SK-N-SH (cell line): ENCODE measurements at places on chromosomes 7 and 10.

GRCh38 chr7:17472939-17473338 is 174.5 kb downstream of the AHR start:
- no peak for DNase-seq

DNA sequence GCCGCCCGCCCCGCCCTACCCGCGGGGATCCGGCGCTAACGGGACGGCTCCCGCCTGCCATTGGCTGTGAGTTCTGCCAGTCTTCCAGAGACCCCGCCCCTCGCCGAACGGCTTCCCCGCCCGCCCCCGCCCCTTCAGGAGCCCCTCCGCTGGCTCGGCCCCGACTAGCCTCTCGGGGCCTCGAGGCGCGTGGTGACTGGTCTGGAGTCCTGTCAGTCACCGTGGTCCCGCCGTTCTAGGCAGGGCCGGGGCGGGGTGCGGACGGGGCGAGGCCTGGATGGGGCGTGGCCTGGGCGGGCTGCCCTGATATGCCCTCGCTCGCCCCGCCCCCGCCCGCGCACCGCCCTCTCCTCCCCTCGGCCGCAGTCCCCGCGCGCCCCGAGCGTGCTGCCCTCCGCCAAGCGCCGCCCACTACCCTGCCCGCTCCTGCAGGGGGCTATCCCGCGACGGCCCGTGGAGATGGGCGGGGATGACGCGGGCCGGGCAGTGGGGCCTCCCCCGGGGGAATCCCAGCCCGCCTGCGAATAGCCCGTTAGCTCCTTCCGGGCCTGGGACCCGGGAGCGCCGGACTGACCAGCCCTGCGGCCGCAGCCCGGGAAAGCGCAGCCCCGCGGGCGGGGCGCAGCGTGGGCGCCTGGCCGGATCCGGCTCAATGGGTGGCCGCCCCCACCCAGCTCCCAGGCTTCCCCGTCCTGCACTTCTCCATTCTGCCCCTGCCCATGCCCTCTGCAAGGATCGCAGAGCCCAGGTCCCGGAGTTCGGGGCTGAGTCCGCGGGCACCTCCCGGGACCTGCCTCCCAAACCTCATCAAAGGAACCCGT is 444 bp upstream of the HIP1 start:
- peak; percentile 100 for DNase-seq

DNA sequence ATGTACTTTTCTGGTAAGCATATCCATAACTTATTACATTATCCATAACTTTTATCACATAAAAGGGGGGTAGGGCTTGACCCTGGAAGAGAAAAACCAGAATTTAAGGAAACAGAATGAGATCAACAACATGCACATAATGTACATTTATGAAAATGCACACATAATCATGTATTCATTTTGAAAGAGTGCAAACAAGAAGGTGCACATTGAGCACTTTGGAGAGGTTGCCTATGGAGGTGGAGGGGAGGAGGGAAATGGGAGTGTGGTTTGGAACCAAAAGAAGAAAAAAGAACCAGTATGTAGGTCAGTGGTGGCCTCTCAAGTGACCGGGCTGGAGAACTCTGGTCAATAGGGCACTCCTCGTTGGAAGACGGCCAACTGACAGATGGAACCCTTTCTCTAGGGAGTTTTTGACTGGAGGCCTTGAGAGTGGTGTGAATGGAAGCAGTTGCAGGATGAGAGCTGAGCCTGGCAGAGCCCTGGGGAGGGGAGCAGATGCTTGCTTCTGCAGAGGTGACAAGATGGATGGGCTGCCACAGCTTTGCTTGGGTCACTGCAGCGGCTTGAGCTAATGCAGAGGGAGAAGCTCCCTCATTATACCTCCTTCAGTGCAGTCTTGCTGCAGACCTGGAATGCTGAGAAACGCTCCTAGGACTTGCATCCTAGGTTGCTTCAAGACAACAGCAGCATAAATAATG is 192.7 kb downstream of the SEC23IP start:
- DNase-seq = no peak

DNA sequence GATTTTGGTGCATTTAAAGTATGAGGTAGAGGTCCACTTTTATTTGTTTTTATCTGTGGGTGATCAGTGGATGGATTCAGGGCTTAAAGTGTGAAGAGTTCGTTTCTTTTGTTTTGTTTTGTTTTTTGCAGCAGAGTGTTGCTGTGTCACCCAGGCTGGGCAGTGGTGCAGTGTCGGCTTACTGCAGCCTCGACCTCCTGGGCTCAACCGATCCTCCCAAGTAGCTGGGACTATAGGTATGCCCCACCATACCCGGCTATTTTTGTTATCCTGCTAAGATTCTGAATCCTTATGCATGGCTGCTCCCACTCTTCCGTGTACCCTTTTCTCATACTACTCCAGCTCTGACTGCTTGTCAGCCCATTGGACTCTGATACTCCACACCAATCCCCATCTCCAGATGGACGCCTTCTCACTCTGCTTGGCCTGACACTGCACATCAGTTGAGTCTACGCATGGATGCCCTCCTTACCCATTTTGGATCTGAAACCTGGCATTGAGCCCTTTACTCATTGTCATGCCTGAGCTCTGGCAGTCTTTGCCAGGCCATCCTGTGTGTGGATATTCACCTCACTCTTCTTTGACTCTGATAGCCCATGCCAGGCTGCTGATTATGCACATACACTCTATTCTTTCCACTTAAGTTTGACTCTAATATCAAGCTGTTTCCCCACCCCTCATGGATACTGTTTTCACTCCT is 119.5 kb downstream of the CCSER2 start:
- no peak for DNase-seq

DNA sequence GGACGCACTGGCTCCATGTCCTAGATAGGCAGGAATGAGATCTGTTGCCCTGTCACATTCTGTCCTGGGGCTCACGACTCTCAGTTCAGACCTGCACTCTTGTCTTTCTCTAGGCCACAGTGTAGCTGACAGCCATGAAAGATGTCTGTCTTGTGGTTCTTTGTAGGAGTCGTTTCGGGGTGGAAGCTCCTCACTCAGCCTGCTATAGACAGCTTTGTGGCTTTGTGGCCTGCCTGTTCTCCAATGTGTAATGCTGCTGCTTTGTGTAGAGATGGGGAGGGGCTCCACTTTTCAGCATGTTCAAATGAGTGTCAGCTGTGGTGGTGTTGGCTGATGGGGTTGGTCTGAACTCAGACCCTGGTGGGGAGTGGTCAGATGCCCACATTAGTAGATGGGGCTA is 410.7 kb downstream of the ACTR3B start:
- no peak for DNase-seq

GRCh38 chr10:16199216-16199615 is 237.6 kb upstream of the PTER start:
- DNase-seq = no peak

DNA sequence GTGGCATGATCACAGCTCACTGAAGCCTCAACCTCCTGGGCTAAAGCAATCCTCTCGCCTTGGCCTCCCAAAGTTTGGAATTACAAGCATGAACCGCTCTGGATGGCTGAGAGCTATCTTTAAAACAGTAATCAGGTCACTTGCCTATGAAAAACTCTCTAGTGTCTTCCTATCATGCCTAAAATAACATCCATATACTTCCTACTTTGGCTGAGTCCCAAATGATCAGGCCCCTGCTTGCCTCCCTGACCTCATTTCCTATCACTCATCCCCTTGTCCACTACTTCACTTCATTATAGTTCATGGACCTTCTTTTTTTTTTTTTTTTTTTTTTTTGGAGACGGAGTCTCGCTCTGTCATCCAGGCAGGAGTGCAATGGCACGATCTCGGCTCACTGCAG is 28.0 kb downstream of the SEPTIN7 start:
- DNase-seq = no peak

DNA sequence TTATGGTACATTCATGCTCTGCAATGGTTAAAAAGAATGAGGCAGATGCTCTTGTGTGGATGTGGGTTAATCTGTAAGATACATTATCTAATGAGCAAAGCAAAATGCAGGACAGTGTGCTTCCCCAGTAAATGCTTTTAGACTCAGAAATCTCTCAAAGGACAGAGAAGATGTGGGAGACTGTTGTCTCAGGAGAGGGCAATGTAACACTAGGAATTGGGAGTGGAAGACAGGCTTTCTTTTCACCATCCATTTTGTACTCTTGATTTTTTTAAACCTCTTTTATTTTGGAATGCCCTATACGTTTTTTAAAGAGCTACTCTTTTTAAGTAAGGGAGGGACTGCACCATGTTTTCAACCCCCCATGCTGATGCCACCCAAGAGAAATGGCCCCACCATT is 77.5 kb upstream of the ADAM12 start:
- no peak for DNase-seq

- DNase-seq = no peak
Observed at GRCh38 chr10:65350611-65351010, 1575.2 kb upstream of the LRRTM3 start.

DNA sequence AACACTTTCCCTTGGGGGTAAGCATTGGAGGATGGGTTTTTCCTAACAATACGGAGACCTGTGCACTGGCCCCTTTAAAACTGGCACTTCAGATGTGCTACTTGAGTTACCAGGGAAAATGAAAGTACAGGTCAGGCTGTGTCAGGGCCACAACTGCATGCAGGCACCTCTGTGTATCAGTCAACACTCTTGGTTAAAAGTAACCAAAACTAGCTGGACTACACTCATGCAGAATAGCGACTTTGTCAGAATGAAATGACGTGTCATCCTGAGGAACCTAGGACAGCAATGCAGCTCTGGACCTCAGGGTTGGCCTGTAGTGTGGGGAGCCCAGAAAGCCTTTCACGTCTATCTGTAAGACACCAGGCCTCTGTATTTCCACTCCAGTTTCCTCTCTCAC is 33.8 kb upstream of the SMKR1 start:
- no peak for DNase-seq

DNA sequence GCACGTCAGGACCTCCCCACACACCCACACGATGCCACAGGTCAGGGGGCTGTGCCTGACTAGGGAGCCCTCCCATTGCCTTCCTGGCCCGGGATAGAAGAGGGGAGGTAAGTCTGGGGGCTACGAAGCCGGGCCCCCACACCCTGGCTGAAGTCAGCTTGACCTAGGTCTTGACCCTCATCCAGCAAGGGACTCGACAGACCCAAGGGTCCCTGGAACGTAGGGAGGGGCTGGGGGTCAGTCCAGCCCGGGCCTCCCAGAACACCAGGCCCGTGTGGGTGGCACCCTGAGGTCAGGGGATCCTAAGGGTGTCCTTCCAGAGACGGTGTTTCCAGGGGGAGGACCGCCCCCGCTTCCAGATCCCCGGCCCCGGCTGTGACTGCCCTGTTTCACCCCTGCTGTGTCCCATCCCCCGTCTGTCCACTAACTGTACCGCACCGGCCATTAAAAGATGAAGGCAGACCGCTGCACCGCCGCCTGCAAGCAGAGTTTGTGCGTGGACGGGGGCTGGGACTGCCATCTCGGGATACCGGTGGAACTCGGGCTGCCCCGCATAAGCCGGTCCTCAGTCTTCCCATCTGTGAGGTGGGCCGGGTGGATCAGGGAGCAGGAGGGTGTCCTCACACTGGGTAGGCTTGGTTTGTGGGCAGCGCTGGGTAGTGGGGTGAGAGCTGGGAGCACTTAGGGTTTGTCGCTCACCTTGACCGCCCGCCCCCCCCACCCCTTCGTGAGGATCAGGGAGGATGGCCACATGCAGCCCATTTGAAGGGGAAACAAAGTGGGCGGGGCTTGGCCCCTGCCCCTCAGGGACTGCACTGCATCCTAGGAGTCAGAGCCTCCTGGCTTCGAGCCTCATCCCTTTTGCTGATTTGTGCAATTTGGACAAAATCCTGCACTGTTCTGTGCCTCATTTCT is 21.1 kb downstream of the SLC29A4 start:
- DNase-seq = no peak

GRCh38 chr7:7136466-7137381 is 45.6 kb upstream of the C1GALT1 start:
- no peak for DNase-seq

GRCh38 chr10:32161586-32161985 is 105.4 kb upstream of the KIF5B start:
- DNase-seq = no peak

- no peak for DNase-seq
Observed at GRCh38 chr7:116539879-116540278, 15.0 kb downstream of the CAV1 start.

- no peak for DNase-seq
Observed at GRCh38 chr7:151056666-151057505, 811 bp downstream of the CDK5 start.
